ENCODE measurements at places on chromosomes 6 and 20. TPM values are rescaled to one million over a fixed set of nuclear protein-coding genes. Genes with fewer than 3 reads are reported as not detected.

The TNFRSF6B gene
- total RNA-seq: not detected

The SOX18 gene
- 1.3 TPM for total RNA-seq

The PRDM13 gene
- total RNA-seq: not detected

- H3K27me3 ChIP-seq: peaks cover 4% of the 10 kb centered on the region
- H3K36me3 ChIP-seq: peaks cover 20% of the 10 kb centered on the region
- peak overlapping the region; percentile 88 for H3K27ac ChIP-seq
- H3K4me3 ChIP-seq: peak overlapping the region; percentile 93
- DNase-seq: no peak
Measured at GRCh38 chr20:56392881-56393482, 537 bp downstream of the CSTF1 start.

GRCh38 chr6:11153447-11153846, 41.9 kb upstream of the ERVFRD-1 start:
- H3K27me3 ChIP-seq: no peaks in the 10 kb centered on the region
- H3K36me3 ChIP-seq: no peaks in the 10 kb centered on the region
- H3K4me1 ChIP-seq: no peaks in the 10 kb centered on the region
- no peak for DNase-seq
- H3K4me3 ChIP-seq: no peak overlapping the region
- H3K27ac ChIP-seq: no peak overlapping the region

DNA sequence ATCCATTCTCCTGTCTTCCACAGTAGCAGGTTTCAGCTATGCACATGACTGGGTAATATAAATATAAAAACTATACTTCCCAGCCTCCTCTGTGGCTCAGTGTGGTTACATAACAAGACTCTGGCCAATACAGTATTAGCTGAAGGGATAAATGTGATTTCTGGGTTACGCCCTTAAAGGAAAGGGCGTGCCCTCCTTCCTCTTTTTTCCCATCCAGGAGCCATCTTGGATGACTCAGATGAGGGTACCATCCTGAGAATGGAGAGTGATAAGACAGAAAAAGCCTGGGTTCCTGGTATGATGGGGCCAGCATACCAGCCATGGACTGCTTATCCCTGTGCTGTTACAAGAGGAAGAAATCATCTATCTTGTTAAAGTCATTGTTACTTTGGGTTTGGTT, 123.3 kb downstream of the NFATC2 start:
- H3K27me3 ChIP-seq: no peaks in the 10 kb centered on the region
- DNase-seq: no peak
- H3K36me3 ChIP-seq: no peaks in the 10 kb centered on the region
- peaks cover 9% of the 10 kb centered on the region for H3K4me1 ChIP-seq
- H3K4me3 ChIP-seq: no peak overlapping the region
- H3K27ac ChIP-seq: no peak overlapping the region

GRCh38 chr6:170132011-170132521, 158.8 kb downstream of the DLL1 start:
- no peaks in the 10 kb centered on the region for H3K4me1 ChIP-seq
- no peak overlapping the region for H3K27ac ChIP-seq
- DNase-seq: no peak
- no peaks in the 10 kb centered on the region for H3K36me3 ChIP-seq
- peaks cover 15% of the 10 kb centered on the region for H3K27me3 ChIP-seq

GRCh38 chr6:158194487-158195280, 26.5 kb downstream of the GTF2H5 start:
- H3K4me1 ChIP-seq: peaks cover 15% of the 10 kb centered on the region
- H3K27me3 ChIP-seq: no peaks in the 10 kb centered on the region

- H3K4me3 ChIP-seq: no peak overlapping the region
- no peaks in the 10 kb centered on the region for H3K36me3 ChIP-seq
- DNase-seq: no peak
- peaks cover 22% of the 10 kb centered on the region for H3K4me1 ChIP-seq
- no peak overlapping the region for H3K27ac ChIP-seq
- peaks cover 47% of the 10 kb centered on the region for H3K27me3 ChIP-seq
Measured at GRCh38 chr20:57522380-57523140, 2.4 kb downstream of the CTCFL start.

GRCh38 chr20:48550814-48551213, 277.0 kb downstream of the PREX1 start:
- H3K4me3 ChIP-seq: no peak overlapping the region
- H3K27me3 ChIP-seq: no peaks in the 10 kb centered on the region
- peaks cover 6% of the 10 kb centered on the region for H3K4me1 ChIP-seq
- peak; percentile 19 for DNase-seq

The NKAIN4 gene
- total RNA-seq: not detected

- H3K27ac ChIP-seq: no peak overlapping the region
- H3K36me3 ChIP-seq: peaks cover 53% of the 10 kb centered on the region
- H3K4me1 ChIP-seq: peaks cover 16% of the 10 kb centered on the region
Measured at GRCh38 chr6:167937948-167938911, 59.2 kb upstream of the KIF25 start.

DNA sequence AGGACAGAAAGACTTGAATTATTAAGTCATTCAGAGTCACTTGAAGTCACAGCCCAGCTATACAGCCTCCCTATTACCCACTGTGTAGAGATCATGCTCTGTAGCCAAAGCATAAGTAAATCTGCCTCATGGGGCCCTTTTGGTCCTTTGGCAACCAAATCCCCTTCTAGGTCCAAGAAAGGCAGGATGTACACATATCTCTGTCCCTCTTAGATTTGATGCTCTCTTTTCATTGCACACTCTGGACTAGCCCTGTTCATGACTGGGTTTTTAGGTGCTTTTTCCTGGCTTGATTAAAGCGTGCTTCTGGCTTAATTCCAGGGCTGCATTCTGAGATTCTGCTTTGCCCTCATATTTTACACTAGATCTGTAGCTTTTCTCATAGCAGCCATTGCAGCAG, 296.8 kb downstream of the TENT5A start:
- H3K4me3 ChIP-seq: no peak overlapping the region
- H3K27me3 ChIP-seq: no peaks in the 10 kb centered on the region
- H3K36me3 ChIP-seq: no peaks in the 10 kb centered on the region
- DNase-seq: no peak
- H3K4me1 ChIP-seq: peaks cover 7% of the 10 kb centered on the region

The BTN1A1 gene
- not detected for total RNA-seq

DNA sequence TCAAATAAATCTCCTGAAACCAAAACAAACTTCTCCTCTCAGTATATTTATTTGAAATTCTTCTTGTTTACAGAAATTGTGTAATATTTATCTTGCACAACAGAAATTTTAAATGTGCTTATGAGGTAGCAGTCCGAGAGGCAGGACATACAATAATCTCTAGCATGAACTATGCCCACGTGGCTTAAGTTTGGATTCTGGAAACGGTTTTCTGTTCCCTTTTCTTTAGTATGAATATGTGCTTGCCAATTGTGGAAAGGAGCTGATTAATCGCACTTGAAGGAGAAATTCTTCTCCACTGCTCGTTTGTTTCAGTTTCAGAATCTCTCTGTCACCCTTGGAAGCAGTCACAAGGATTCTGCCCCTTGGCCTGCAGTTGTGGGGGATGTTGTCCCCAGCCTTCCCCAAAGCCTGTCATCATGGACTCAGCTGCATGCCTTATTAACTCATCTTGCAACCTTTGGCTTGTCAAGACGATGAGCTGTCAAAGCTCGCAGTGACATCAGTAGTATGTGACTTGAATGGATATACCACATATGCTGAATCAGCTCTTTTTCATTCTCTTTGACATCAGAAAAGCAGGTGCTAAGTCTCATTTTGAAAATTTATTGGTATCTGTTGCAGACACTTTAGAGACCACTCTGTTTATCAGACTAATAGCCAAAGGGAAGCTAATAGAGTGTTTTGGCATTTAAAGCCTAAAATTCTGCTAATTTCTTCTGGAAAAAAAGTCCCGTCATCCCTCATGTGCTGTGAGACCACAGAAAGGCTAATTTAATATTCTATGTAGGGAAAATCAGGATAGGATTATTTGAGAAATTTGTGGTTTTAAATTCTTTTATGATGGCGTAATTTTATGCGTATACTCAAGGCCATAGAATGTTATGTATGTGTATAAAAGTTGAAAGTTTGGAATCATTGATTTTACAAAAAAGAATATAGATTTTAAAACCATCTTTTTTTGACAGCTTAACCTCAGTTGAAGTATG, 186.8 kb downstream of the ARID1B start:
- peak overlapping the region; percentile 15 for H3K27ac ChIP-seq
- peaks cover 39% of the 10 kb centered on the region for H3K4me1 ChIP-seq
- DNase-seq: peak; percentile 28
- H3K36me3 ChIP-seq: no peaks in the 10 kb centered on the region

GRCh38 chr6:38651121-38651784, 11.5 kb upstream of the BTBD9 start:
- H3K4me1 ChIP-seq: no peaks in the 10 kb centered on the region
- DNase-seq: no peak

GRCh38 chr6:90285042-90285481, 11.6 kb downstream of the BACH2 start:
- H3K4me1 ChIP-seq: no peaks in the 10 kb centered on the region
- H3K27me3 ChIP-seq: peaks cover 1% of the 10 kb centered on the region
- H3K27ac ChIP-seq: no peak overlapping the region
- no peak overlapping the region for H3K4me3 ChIP-seq
- H3K36me3 ChIP-seq: no peaks in the 10 kb centered on the region
- no peak for DNase-seq

GRCh38 chr6:137581019-137581707, 87.0 kb upstream of the OLIG3 start:
- H3K27ac ChIP-seq: no peak overlapping the region
- H3K27me3 ChIP-seq: no peaks in the 10 kb centered on the region
- H3K4me1 ChIP-seq: no peaks in the 10 kb centered on the region
- no peak for DNase-seq

GRCh38 chr6:15668918-15669317, 6.1 kb upstream of the DTNBP1 start:
- DNase-seq: no peak
- no peak overlapping the region for H3K27ac ChIP-seq
- H3K4me3 ChIP-seq: no peak overlapping the region

GRCh38 chr6:131292145-131292938, 157.1 kb downstream of the AKAP7 start:
- H3K4me3 ChIP-seq: no peak overlapping the region
- no peak overlapping the region for H3K27ac ChIP-seq
- peak; percentile 8 for DNase-seq
- peaks cover 31% of the 10 kb centered on the region for H3K4me1 ChIP-seq
- no peaks in the 10 kb centered on the region for H3K36me3 ChIP-seq
- no peaks in the 10 kb centered on the region for H3K27me3 ChIP-seq

- no peak overlapping the region for H3K27ac ChIP-seq
- no peak for DNase-seq
- H3K4me1 ChIP-seq: no peaks in the 10 kb centered on the region
- H3K27me3 ChIP-seq: no peaks in the 10 kb centered on the region
- H3K36me3 ChIP-seq: peaks cover 34% of the 10 kb centered on the region
- no peak overlapping the region for H3K4me3 ChIP-seq
Measured at GRCh38 chr20:45034436-45034835, 66.5 kb downstream of the KCNS1 start.

The ENTPD6 gene
- total RNA-seq: 164 TPM

The SLC22A16 gene
- not detected for total RNA-seq

The TPBG gene
- total RNA-seq: 0.39 TPM

DNA sequence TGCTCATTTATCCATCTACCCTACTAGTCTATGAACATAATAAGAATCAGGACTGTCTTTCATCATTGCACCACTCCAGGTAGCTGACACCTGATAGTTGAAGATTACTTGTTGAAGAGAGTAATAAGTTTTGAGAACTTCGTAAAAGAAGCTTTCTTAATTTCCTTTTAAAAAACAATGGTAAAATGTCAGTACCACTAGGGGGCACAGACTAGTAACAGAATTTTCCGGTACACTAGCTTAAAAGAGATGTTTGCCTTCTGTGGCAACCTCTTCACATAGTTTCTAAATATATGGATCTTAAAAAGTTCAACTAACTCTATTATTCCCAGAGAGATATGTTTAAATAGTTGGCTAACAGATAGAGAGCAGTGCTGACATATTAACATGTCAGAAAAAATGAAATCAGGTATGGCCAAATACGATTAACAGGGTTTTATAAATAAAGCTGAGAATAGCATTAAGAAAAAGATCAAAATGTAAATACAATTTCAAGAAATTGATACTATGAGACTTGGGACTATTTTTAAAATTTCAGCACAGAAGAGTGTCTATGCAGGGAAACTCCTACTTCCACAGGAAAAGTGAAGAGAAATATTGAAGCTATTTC, 5.4 kb upstream of the KCNQ5 start:
- no peaks in the 10 kb centered on the region for H3K36me3 ChIP-seq
- no peak overlapping the region for H3K27ac ChIP-seq
- H3K4me3 ChIP-seq: no peak overlapping the region
- H3K27me3 ChIP-seq: peaks cover 11% of the 10 kb centered on the region
- no peaks in the 10 kb centered on the region for H3K4me1 ChIP-seq
- peak; percentile 6 for DNase-seq

- H3K4me3 ChIP-seq: no peak overlapping the region
- no peaks in the 10 kb centered on the region for H3K4me1 ChIP-seq
- H3K36me3 ChIP-seq: no peaks in the 10 kb centered on the region
- DNase-seq: peak; percentile 70
Measured at GRCh38 chr6:159042003-159042825, 2.6 kb downstream of the TAGAP start.

The SMOC2 gene
- not detected for total RNA-seq

DNA sequence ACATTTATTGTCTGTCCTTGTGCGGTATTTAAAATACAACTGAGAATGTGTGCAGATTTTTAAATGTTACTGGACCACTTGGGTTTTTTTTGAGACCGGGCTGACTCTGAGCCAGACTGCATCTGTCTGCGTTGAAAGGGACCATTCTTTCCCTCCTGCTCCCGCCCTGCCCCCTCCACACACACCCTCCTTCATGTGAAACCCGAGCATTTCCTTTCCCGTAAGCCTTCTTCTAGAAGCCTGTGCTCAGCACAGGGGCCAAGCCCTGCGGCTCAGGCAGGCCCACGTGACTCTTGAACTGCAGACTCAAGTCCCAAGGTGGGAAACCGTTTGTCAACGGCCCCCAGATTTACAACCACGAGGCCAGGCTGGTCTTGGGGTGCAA, 82.7 kb upstream of the FOXC1 start:
- no peaks in the 10 kb centered on the region for H3K4me1 ChIP-seq
- H3K27ac ChIP-seq: no peak overlapping the region
- H3K36me3 ChIP-seq: no peaks in the 10 kb centered on the region
- no peak overlapping the region for H3K4me3 ChIP-seq
- DNase-seq: no peak

DNA sequence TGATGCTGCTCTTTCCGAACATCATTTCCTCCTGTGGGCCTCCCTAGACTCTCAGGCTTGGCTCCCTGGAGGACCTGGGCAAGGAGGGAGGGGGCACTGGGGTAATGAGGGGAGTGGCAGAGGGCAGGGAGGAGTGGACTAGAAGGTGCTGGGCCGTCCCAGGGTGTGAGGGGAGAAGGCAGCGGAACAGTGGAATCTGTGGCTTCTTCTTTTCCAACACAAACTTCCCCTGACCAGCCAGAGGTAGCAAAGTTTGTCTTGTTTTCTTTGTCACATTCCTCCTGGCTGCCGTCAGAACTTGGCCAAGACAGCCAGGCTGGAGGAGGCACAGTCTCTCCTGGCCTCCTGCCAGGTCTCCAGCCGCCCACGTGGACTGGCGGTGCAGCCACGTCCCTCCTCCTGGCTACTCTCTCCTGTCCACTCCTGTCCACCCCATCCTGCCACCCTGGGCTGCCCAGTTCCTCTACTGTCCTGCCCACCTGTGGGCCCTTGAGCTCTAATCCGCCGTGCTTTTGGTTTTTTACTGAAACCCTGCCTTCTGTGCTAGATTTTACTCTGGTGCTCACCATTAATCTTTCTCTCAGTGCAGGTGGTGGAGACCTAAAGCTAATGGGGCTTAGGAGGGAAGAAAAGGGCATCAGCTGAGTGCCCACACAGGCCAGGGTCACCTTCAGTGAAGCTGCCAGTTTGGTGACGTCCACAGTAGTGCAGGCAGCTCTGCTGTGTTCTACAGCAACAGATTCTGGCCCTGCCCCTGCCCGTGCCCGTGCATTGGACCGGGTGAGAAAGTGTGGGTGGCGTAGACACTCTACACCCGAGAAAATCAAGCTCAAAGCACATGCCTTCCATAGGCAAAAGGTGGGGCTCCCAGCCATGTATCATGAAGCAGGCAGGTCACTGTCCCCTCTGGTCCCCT, 2.8 kb upstream of the CDSN start:
- peaks cover 7% of the 10 kb centered on the region for H3K4me1 ChIP-seq
- no peak overlapping the region for H3K4me3 ChIP-seq
- DNase-seq: peak; percentile 41
- no peaks in the 10 kb centered on the region for H3K36me3 ChIP-seq
